AG20443 (cell line): ENCODE measurements at places on chromosomes 5 and 9.

DNA sequence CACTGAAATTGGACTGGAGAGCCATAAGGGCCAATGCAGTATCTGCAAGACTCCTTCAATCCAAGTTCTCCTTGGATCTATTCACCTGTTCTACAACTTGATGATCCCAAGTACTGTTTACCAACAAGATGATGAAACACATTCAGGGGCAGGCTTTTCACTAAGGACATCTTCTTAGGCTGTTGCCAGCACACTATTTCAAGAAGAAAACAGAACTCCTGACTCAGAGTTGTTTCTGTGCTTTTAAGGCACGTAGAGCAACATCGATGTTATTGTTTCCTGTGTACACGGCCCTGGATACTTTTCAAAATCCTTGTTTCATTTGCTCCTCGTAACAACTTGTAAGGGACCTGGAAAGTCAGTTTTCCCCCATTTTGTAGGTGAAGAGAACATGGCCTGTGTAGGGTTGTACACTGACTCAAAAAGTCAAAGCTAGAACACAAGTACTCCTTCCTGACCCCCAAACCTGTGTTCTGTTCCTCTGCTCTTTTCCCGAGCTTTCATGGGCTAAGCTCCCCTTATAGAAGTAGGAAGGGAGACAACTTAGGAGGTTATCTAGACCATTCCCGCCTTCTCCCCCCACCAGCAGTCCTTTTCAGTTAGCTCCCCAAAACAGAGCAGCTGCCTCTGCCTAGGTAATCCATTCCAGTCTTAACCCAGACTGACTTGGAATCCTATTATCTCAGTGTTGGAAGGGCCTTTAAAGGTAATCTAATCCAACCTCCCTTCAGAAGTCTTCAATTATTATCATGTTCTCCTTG is 5.2 kb upstream of the MGAT1 start:
- no peak for DNase-seq

DNA sequence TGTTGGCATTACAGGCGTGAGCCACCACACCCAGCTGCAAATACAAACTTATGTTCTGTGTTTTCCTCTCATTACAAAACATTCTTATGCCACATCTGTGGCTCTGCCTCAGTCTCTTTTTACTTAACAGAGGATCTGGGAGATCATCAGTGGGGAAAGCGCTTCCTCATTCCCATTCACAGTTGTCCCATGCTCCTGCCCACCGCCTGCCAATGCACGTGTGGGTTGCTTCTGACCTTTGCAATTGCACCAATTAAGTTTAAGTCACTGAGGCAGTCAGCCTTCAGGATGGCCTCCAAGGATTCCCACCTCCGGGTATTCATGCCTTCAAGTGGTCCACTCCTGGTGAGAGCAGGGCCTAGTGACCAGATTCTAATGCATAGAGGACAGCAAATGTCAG is 34.9 kb upstream of the EEIG1 start:
- DNase-seq, result no peak

GRCh38 chr9:98654247-98654646 is 54.5 kb downstream of the GABBR2 start:
- DNase-seq, result peak; percentile 82

DNA sequence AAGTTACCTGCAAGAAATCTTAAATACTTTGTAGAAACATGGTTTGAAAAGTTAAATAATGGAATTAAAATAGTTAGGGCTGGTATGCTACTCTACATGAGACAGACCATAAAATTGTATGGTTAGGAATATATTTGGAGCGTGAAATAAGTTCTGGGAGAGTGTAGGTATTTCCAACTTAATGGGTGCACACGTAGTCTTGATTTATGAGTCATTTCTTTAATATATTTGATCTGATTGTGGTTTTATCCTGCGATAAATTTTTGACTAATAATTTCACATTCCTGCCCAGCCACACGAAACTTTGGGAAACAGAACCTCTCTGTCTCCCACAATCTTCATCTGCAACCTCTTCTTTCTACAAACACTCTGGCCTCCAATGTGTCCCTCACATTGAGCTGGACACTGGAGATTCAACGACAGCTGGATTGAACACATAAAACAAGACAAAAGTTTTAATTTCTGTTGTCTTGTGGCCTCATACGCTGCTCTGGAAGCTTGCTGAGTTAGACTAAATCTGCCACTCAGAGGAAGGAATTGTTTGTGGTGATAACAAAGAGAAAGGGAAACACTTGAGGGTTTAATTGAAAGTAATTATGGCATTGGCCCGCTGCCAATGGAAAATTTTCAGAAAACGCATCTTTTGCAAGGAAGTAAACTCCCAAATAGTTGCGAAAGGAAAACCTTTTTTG is 201.8 kb upstream of the ZNF608 start:
- no peak for DNase-seq

DNA sequence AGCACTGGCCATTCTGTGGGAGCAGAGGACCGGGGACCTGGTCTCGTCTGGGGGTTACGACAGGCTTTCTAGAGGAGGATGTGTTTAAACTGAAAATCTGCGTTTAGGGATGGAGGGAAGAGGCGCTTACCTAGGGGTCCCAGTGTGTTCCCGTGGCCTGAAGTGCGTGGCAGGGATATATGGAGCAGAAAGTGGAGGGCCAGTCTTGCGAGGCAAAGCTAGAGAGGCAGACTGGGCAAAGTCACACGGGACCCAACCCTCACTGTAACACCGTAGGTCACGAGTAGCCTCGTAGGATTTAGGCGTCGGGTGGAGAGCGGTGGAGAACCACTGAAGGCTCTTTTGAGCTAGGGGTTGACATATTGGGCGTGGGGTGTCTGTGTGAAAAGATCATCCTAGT is 32.8 kb upstream of the POMT1 start:
- DNase-seq, result no peak

GRCh38 chr9:2778816-2779215 is 61.5 kb downstream of the KCNV2 start:
- DNase-seq, result no peak

DNA sequence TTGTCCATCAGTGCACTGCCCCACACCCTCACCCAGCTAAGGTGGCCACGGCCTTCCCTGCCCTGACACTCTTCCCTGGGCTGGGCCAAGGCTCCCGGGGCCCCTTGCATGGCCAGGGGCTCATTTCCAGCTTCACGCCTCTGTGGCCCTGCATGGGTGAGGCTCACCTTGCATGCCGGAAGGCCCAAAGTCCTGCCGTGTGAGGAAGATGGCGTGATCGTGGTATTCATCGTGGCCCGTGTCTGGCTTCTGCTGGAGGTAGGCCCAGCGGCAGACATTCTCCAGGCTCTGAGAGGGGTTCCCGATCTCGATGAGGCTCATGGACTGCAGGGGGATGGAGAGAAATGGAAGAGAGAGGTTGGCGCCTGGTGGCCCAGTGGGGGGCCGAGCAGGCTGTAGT is 98.4 kb downstream of the ZNF354C start:
- DNase-seq, result no peak

- DNase-seq, result no peak
Observed at GRCh38 chr9:31715250-31715649, 669.2 kb upstream of the ACO1 start.

- DNase-seq, result no peak
Observed at GRCh38 chr9:84736081-84736480, 66.6 kb downstream of the NTRK2 start.

DNA sequence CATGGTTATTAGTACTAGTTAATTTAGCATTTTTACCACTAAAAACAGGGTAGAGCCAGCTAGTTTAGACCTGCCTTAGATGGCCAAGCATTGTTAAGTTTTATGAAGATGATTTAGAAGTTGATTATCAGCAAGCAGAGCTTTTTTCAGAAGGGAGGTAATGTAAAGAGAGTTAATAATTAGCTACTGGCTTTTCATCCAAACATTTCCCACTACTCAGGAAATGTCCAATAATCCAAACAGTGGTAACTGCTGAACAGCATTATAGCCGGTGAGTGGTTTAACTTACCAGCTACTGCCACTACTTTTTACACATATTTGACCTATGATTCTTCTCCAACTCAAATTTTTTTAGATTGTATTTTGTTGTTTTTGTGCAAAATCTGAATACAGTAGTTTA is 1.7 kb downstream of the ITGA1 start:
- no peak for DNase-seq
